ENCODE measurements at places on chromosomes 6 and 20.

- no peak for DNase-seq
Observed at GRCh38 chr6:159908979-159909378, 18.2 kb downstream of the MAS1 start.

DNA sequence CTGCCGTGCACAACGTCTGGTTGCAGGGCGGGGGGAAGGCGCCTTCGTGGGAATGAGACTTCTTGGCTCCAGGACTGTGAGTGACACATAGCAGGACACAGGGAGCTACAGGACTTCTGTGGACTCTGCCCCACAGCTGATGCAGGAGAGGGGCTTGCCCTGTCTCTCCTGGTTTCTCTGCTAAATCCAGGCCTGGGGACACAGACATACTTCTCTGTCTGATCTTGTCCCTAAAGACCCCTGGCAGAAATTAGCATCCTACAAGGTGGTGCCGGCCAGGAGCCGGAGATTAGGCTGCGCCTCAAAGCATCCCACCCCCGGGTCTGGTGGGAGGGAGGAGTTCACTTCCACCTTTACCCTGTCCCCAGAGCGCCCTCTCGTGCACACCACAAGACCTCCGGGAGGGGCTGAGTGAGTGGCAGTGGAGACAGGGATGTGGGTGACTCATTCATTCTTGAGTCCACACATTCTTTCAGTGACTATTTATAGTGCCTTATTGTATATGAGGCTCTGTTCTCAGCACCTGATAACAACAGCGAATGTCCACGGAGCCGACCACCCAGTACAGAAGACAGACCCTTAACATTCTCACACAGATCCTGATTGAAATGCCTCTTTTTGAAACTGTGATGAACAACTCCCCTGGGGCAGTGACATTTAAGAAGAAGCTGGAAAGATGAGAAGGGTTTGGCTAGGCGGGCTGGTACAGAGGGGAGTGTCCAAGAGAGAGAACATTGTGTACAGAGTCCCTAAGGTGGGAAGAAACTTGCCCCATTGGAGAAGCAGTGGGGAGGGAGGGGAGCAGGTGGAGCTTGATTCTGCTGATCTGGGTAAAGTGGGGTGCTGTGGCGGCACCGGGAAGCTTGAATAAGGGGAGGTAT, 39.0 kb downstream of the GMPR start:
- peak; percentile 85 for DNase-seq

GRCh38 chr6:31580807-31581433, 1.3 kb downstream of the LTB start:
- DNase-seq: peak; percentile 62

DNA sequence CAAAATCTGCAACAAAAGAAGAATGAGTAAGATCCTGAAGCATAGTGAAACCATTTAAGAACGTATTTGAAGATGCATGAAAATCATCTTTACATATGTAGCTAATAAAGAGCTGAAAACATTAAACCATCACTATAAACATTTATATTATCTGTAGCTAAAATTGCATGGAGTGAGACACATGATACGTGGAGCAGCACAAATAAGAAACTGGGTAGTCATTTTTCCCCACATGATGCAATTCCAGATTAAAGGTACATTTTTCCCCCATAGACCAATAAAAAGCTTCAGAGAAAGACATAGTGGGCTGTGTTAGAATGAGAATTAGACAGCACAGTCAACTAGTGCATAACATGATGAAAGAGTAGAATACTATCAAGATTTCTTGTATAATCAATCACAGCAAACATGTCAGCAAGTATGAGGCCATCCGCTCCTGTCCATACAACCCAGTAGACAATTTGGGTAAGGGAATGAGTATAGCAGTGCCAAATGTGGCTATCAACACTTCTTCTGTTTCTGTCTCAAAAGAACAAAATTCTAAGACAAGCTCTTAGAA, 67.0 kb downstream of the RSPO3 start:
- DNase-seq: no peak

GRCh38 chr6:27577922-27578321, 105.0 kb upstream of the ZNF184 start:
- DNase-seq: no peak

GRCh38 chr6:46380152-46380807, 111.0 kb downstream of the RCAN2 start:
- no peak for DNase-seq

DNA sequence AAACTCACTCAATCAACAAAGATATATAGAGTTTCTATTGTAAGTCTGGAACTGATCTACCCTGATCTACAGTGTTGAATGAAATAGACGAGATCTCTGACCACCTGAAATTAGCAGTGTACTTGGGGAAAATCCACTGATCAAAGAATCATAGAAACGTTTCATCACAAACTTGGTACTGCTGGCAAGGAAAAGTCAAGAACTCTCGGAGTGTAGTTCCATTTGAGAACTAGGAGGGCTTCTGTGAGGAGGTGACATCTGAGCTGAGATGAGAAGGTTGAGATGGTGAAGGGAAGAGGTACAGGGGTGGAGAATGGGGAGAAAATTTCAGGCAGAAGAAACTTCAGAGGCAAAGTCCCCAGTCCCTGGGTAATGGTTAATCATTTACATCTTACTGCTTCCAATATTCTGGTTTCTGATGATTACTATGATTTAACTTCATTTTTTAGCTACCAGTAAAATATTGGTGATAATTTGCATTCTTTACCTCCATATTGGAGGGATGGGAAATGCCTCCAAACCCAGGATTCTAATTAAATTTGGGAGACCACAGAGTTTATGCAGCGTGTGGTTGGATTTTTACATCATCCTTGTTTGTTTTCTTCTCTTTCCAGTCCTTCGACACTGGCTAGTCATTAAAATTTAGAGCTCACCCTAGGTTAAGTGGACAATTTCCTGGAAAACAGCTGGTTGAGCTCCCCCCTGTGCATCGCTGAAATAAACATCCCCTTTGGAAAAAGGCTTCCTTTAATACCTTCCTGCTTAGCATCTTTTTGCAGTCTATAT, 191.9 kb downstream of the BCAS1 start:
- DNase-seq: no peak

DNA sequence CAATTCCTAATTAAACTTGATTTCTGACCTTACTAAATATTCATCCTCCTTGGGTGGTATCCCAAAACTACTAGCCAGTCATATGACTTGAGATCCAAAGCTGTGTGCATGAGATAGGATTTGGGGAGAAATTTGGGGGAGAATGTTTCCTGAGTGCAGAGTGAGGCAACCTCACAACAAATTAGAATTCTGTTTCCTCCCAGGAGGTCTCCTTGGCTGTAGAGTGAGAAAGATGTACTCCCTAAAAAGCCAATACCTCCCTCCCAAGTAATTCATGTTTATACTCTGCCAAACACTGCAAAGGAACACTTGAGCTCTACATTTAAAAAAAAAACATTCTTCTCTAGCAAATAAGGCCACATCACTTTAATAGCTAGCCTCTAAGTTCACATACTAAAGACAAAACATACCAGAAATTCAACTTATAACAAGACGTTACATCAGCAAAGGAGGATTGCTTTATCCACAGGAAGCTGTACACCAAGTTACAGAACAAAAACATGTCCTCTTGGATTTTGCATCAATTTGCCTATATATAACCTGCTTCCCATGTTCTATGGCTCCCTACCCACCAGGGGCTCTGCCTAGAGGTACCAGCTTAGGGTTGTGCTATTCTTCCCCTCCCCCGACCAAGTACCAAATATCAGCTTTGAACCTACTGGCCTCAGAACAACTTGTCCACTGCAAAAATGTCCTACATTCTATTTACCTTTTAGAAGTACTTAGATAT, 15.4 kb upstream of the TMEM30A start:
- no peak for DNase-seq

- no peak for DNase-seq
Observed at GRCh38 chr6:26161322-26161721, 74.1 kb downstream of the HFE start.

DNA sequence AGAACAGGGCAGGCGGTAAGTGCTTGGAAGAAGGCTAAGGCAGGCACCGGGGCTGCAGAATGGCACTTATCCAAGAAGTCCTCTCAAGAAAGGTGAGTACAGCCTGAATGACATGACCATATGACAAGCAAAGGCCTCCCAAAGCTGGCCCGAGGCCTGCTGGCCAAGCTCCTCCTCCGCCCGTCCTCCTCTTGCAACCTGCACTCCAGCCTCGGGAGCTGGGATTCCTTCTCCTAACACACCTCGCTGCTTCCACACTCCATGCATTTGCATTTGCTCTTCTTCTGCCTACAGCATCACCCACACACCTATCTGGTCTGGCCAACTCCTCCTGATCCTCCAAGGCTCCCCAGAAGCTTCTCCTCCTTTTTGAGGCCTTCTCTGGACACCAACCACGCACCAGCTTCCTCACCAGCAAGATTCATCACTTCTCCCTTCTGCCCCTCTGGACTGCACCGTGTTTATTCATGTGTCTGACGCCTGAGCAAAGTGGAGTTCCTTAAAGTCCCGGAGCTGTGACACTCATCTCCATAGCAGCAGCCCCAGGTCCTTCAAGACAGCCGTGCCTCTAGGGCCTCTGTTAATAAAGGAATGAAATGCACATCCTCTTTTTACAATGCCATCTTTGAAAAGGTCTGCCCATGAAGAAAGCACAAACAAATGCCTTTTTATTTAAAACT, 32.3 kb downstream of the CNKSR3 start:
- DNase-seq: no peak

GRCh38 chr20:13865791-13866351, 81.0 kb downstream of the NDUFAF5 start:
- no peak for DNase-seq

DNA sequence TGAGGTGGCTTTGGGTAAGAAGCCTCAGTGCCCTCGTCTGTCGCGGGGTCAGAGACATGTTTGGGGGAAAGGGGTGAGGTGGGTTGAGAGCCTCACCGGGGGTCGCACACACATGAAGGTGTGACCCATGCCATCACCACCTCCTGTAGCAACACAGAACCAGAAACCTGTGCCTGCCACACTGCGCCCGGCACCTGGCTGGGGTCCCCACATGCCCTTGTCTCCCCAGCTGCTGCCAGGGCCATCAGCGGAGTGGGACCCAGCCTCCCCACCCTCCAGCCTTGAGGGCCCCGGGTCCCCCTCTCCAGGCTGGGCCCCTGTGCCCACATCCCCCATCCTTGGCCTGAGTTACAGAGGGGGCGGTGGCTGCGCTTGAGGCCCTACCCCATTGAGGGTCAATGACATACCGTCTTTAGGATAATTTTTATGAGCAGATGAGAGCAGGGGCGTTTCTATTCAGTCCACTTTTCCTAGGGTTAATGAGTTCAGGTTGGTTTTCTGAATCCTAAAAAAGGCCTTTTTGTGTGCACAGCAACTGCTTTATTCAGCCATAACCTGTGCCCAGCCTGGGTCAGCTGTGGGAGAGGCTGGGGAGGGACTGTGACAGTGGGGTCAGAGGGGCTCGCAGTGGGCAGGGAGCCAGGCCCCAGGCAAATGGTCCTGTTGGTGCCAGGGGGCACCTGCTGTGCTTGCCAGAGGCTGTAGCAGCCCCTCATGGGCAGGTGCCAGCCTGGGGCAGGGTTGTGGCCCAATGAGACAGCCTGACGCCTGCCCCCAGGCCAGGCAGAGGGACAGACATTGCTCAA, 19.4 kb downstream of the APCDD1L start:
- DNase-seq: no peak

GRCh38 chr6:9514146-9514545, 900.7 kb downstream of the TFAP2A start:
- no peak for DNase-seq

DNA sequence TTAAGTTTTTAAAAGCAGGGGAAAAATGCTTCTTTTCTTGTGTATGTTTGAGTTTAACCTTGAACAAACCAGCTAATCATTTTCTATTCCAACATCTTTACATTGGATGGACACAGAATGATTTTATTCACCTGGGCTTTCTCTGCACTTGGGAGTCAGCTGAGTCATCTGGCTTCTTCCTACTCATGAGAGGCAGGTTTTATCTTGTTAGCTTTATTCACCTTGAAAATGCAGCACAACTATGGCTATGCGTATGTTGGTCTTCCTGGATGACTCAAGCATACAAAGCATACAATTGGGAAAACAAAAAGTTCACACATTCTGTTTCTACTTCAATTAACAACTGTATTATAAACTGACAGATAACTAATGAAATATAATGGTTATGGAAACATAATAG, 737.7 kb downstream of the FRK start:
- DNase-seq: no peak
